KBM-7 (cell line): ENCODE measurements at places on chromosomes 11 and 22.

GRCh38 chr11:108698844-108699642 is 34.2 kb downstream of the DDX10 start:
- DNase-seq, result no peak

DNA sequence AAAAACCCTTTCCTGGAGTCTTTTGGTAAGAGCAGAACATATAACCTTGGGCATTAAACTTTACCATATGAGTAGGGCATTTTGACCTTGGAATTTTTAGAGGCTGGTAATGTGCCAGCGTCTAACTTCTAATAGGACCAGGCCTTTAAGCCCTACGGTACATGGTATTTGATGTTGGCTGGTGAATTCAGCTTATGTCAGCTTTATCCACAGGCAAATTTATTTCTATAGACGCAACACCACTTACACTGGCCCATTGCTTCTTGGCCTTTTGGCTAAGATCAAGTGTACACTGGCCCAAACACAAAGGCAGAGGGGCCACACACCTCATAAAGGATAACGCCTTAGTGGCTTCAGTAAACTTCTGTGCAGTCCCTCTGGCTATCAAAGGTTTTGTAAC is 410.2 kb upstream of the LARGE1 start:
- DNase-seq, result no peak

- DNase-seq, result no peak
Measured at GRCh38 chr22:49417833-49418232, 409.8 kb downstream of the BRD1 start.

GRCh38 chr22:19062943-19063308 is 59.3 kb downstream of the DGCR2 start:
- no peak for DNase-seq

- DNase-seq, result no peak
Measured at GRCh38 chr22:29158546-29158945, 47.1 kb upstream of the EMID1 start.

DNA sequence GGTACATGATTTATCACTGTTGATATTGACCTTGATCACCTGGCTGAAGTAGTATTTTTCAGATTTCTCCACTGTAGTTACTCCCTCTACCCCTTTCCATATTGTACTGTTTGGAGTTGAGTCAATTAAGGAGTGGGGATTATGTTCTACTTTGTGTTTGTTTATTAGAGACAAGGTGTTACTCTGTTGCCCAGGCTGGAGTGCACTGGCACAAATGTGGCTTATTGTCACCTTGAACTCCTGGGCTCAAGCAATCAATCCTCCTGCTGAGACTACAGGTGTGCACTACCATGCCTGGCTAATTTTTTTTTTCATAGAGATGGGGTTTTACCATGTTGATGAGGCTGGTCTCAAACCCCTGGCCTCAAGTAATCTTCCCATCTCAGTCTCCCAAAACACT is 85.3 kb upstream of the CCDC90B start:
- DNase-seq, result no peak

GRCh38 chr11:2769409-2770095 is 69.8 kb upstream of the KCNQ1OT1 start:
- DNase-seq, result no peak

DNA sequence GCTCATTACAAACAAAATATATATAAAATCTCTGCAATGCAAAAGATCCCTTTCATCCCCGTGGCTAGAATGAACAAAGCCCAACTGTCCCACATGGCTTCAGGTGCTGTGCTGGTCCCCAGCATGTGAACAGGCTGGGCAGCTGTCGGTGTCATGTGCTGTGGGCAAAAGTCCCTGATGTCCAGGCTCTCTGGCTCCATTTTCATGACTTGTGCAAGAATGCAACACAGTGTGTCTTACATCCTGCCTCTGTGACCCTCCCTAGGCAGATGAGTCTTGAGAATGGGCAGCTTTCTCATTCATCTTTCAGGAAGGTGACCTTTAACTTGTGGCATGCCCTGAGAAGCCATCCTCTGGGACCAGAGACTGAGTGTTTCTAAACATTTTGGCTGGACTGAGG is 14.5 kb downstream of the GUCD1 start:
- DNase-seq, result no peak

GRCh38 chr22:37498289-37498909 is 12.2 kb upstream of the MFNG start:
- DNase-seq, result peak; percentile 78

- peak; percentile 9 for DNase-seq
Measured at GRCh38 chr22:26740253-26740652, 82.9 kb downstream of the MIAT start.

- DNase-seq, result no peak
Measured at GRCh38 chr11:8772571-8773519, 90.3 kb downstream of the RPL27A start.

DNA sequence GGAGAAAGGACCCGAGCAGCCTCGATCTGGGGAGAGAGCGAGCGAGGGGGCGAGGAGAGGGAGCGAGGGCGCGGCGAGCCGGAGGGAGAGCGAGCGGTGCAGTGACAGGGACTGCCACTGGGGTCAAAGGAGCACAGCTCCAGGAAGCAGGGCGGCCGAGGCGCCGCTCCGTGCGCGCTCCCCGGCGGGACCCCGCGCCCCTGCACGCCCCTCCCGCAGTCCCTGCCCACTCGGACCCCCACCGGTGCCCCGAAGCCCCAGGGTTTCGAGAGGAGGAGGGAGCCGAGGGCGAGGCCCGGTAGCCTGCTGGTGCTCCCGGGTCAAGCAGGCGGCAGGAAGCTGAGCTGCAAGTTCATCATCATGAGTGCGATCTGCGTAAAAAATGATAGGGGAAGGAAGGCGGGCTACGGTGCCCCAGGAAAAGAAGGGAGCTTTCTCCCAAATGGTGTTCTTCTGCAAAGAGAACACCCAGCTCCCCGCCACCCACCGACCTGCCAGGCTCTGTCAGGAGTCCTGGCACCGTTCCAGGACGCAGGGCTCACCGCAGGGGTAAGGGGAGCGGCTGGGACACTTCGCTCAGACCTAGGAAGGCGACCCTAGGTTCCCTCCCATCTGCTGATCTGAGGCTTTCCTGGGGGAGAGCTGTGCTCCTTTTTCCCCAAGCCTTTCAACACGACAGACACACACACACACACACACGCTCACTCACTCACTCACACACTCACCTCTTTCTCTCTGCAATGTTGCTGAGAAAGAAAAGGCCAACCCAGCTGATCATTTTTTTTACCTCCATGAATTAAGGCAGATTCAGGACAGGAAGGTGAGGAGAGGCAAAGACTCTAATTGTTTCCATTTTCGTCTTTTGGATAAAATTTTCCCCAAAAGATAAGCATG is at the start of gene MPPED2:
Gene MPPED2, minus strand, starts transcription at position 103 of the 894 bp plus-strand sequence. CDS start 5,980 bp downstream, outside the sequence.
- DNase-seq, result peak; percentile 56

DNA sequence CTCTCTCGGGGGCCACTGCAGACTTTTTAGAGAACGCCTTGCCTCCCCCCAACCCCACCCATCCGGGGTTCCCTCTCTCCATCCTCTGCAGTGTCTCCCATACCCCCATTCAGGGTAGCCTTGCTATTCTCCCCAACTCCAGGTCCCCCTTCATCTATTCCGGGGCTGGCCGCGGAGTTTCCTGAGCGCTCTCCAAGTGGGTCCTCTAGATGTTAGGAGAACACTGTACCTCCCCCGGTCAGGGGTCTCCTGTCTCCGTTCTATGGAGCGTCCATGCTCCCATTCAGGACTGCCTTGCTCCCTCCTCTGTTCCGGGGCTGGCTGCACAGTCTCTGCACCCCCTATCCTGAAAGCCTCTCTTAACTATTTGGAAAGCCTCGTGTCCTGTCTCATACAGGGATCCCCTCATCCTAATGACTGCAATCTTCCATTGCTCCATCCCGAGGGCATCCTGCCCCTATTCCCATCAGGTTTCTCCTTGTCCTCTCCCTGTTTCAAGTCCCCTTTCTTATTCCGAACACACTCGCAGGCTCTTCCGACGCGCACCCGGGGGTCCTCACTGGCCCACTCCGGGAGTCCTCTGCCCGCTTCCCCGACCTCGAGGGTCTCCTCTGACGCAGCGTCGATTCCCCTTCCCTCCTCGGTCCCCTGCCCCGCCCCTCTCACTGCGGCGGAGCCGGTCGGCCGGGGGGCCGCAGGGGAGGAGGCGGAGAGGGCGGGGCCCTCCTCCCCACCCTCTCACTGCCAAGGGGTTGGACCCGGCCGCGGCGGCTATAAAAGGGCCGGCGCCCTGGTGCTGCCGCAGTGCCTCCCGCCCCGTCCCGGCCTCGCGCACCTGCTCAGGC is at the start of gene NEFH:
Gene NEFH, plus strand, starts transcription at position 802 of the 845 bp plus-strand sequence. CDS start 45 bp downstream, outside the sequence.
- no peak for DNase-seq

- peak; percentile 79 for DNase-seq
Measured at GRCh38 chr22:23984430-23984829, 4.5 kb downstream of the GSTT2 start.

- no peak for DNase-seq
Measured at GRCh38 chr22:24178502-24179440, 2.5 kb upstream of the SUSD2 start.

DNA sequence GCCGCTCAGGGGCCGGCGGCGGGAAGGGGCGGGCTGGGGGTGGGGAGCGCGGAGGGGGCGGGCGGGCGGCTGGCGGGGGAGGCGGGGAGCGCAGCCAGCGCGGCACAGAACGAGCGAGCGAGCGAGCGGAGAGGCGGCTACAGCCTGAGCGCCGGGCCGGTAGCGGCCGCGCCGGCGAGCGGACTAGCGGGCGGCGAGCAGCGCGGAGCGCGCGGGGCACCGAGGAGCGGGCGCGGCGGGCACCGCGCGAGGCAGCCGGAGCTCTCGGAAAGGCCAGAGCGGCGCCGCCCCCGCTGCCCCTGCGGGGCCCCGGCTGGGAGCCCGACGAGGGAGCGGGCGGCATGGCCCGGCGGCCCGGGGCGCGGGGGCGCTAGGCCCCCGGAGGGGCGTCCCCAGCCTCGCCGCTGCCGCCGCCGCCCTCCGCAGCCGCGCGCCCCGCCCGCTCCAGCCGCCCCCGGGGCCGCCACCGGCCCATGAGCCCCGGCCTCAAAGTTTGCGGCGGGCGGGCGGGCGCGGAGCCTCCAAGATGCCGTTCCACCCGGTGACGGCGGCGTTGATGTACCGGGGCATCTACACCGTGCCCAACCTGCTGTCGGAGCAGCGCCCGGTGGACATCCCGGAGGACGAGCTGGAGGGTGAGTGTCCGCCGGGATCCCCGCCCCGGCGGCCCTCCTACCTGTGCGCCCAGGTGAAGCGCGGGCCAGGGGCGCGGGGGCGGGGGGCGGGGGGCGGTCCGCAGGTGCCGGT is at the start of gene CABP7:
Gene CABP7, plus strand, starts transcription at position 105 of the 747 bp plus-strand sequence. Its CDS starts 422 bp downstream, at position 527.
- no peak for DNase-seq

DNA sequence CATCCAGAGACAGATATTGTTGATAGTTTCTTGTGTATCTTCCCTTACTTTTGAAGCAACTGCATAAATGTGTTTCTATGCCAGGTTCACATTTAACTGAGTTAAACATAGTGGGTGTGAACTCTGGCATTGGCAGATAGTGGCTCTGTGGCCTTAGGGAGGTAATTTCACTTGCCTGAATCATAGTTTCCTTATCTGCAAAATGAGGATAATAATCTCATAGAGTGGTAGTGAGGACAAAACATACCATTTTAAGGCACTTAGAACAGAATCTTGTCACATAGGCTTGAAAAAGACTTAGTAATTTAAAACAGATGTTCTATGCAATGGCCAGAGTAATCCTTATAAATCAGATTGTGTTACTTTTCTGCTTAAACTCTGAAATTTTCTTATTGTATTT is 56.4 kb upstream of the SYN3 start:
- DNase-seq, result no peak

- no peak for DNase-seq
Measured at GRCh38 chr11:19091366-19091765, 25.6 kb upstream of the ZDHHC13 start.

DNA sequence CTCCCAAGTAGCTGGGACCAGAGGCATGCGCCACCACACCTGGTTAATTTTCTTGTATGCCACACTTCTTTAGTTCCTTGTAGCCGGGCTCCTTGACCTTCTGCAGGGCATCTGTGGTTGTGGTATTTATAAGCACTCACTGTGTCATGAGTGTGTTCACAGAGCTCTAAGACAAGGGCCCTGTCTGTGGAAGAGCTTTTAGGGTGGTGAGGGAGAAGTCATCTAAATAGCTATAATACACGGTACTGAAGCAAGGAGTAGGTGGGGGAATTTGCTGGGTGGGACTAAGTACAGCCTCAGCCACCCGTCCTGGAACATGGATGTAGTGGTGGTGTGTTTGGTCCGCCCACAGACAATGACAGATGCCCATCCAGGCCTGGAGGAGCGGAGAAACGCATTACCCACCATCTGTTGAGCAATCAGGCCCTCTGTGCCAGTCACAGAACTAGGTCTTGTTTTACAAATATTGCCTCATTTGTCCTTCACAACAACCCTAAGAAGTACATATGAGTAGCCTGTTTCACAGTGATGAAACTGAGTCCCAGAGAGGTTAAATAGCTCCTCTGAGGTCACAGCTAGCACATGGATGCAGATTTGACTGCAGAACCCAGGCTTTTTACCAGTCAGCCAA is 10.1 kb downstream of the ACO2 start:
- no peak for DNase-seq

DNA sequence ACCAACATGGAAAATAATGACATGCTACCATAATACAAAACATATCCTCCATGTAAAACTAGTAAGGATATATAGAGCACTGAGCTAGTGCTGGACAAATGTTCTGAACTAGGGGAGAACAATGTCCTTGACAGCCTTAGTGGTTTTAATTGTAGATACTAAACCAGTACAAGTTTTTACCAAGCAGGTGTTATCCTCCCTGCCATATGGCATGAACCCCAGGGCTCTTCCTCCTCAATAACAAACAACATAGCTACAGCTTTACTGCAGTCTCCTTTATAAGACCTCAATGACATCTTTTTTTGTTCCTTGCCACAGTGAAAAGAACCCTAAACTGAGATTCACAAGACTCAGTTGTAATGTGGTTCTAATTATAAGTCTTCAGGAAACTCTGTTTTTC is 70.2 kb upstream of the GDPD4 start:
- DNase-seq, result no peak

GRCh38 chr22:44818727-44819126 is 66.4 kb downstream of the ARHGAP8 start:
- no peak for DNase-seq

- DNase-seq, result no peak
Measured at GRCh38 chr11:1028616-1029015, 7.9 kb downstream of the MUC6 start.

- DNase-seq, result no peak
Measured at GRCh38 chr22:25183949-25184619, 15.6 kb upstream of the CRYBB3 start.

- DNase-seq, result no peak
Measured at GRCh38 chr22:26768952-26769351, 111.6 kb downstream of the MIAT start.

GRCh38 chr11:130815956-130816355 is 100.3 kb downstream of the SNX19 start:
- no peak for DNase-seq
